ENCODE measurements at places on chromosomes 6 and 20. TPM values are rescaled to one million over a fixed set of nuclear protein-coding genes. Genes with fewer than 3 reads are reported as not detected.

Gene ZGPAT
- 12.0 TPM for polyA plus RNA-seq

Gene THBS2
- polyA plus RNA-seq: 36.8 TPM

Gene MED23
- not detected for polyA plus RNA-seq

Gene ISM1
- not detected for polyA plus RNA-seq

Gene OXT
- polyA plus RNA-seq: 0.50 TPM

Gene ESR1
- polyA plus RNA-seq: 1.4 TPM

Gene ESF1
- polyA plus RNA-seq: 13.9 TPM

Gene FHL5
- polyA plus RNA-seq: 1.7 TPM

Gene GLP1R
- not detected for polyA plus RNA-seq

Gene CDH26
- polyA plus RNA-seq: not detected

Gene IL20RA
- polyA plus RNA-seq: 8.1 TPM

Gene CAGE1
- 0.12 TPM for polyA plus RNA-seq

Gene RNF217
- 59.0 TPM for polyA plus RNA-seq

Gene MTCH1
- polyA plus RNA-seq: 110 TPM

Gene OR2H2
- polyA plus RNA-seq: 0.13 TPM

Gene MYH7B
- polyA plus RNA-seq: 89.6 TPM

Gene BLTP3A
- 12.5 TPM for polyA plus RNA-seq

Gene KCNQ5
- 1.2 TPM for polyA plus RNA-seq

Gene RGS17
- 1.3 TPM for polyA plus RNA-seq

Gene GATA5
- not detected for polyA plus RNA-seq

Gene SLC2A4RG
- polyA plus RNA-seq: not detected

Gene EEF1E1
- polyA plus RNA-seq: not detected

Gene BTN3A1
- polyA plus RNA-seq: 41.2 TPM

Gene UNC93A
- polyA plus RNA-seq: not detected

Gene CASS4
- polyA plus RNA-seq: 4.4 TPM

Gene HLA-DRA
- polyA plus RNA-seq: 21.5 TPM

Gene RAB32
- 14.2 TPM for polyA plus RNA-seq

Gene SGK2
- 1.7 TPM for polyA plus RNA-seq

Gene PDE7B
- 10.6 TPM for polyA plus RNA-seq

Gene TSPO2
- polyA plus RNA-seq: 2.1 TPM

Gene ELOVL4
- polyA plus RNA-seq: 3.6 TPM

Gene SIRPD
- polyA plus RNA-seq: not detected

Gene OOEP
- not detected for polyA plus RNA-seq

Gene VAPB
- polyA plus RNA-seq: 52.0 TPM

Gene OTOR
- 0.18 TPM for polyA plus RNA-seq

Gene PGBD1
- polyA plus RNA-seq: 5.1 TPM

Gene TFAP2A
- 0.43 TPM for polyA plus RNA-seq

Gene HCRTR2
- polyA plus RNA-seq: not detected

Gene ENPP3
- polyA plus RNA-seq: 0.50 TPM

Gene LCA5
- polyA plus RNA-seq: 3.8 TPM

Gene SLC35D3
- 0.10 TPM for polyA plus RNA-seq

Gene HLA-DRB5
- polyA plus RNA-seq: 4.7 TPM
